IPS DF 6.9 (cell line): ENCODE measurements at places on chromosomes 12 and 14.

GRCh38 chr12:43345023-43345422 lies 207.0 kb downstream of the ADAMTS20 start:
- DNase-seq: no peak

GRCh38 chr14:28770061-28770460 lies 3.5 kb downstream of the FOXG1 start:
- no peak for DNase-seq

GRCh38 chr12:53461059-53461458 lies 9.2 kb downstream of the PCBP2 start:
- DNase-seq: no peak

DNA sequence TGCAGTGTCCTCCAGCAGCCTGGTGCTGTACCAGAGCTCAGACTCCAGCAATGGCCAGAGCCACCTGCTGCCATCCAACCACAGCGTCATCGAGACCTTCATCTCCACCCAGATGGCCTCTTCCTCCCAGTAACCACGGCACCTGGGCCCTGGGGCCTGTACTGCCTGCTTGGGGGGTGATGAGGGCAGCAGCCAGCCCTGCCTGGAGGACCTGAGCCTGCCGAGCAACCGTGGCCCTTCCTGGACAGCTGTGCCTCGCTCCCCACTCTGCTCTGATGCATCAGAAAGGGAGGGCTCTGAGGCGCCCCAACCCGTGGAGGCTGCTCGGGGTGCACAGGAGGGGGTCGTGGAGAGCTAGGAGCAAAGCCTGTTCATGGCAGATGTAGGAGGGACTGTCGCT lies 15.2 kb downstream of the C12orf43 start:
- no peak for DNase-seq

DNA sequence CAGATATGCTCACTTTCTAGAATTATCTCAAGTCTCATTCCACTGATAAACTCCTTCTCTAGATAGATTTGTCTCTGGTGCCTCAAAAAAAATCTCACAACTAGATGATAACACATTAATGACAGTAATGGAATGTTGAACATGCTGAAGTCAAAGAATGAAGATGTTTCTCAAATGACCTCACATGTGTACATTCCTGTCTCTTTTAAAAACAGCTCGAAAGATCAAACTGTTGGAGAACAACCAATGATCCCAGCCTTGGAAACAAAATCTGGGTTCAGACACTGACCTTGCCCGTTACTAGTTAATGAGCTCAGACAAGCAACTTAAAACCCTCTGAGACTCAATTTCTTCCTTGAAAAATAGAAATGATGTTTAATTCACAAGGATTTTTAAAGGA lies 44.7 kb upstream of the KCNJ8 start:
- no peak for DNase-seq

- no peak for DNase-seq
These were observed 706 bp downstream of the CRACR2A start for GRCh38 chr12:3752096-3752709.

- DNase-seq: no peak
These were observed 33.7 kb upstream of the DLK1 start for GRCh38 chr14:100692859-100693558.

DNA sequence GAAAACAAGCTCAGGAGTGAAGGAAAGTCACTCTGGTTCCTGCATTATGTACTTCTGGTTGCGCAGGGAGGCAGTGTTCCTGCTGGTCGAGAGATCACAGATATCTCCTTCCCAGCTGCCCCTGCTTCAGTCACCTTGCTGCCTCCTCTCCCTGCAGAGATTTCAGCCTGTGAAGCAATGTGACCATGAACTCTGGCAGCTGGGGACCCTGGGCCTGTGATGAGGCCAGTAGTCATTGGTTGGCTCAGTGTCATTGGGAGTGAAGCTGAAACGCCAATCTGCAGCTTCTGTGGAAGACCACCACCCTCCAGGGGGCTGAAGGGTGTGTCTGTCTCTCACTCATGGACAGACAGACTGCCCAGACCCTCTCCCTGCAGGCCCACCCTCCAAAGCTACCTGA lies 45.0 kb downstream of the PLEKHD1 start:
- DNase-seq: no peak

- no peak for DNase-seq
These were observed 22.4 kb downstream of the RXYLT1 start for GRCh38 chr12:63802012-63802608.

DNA sequence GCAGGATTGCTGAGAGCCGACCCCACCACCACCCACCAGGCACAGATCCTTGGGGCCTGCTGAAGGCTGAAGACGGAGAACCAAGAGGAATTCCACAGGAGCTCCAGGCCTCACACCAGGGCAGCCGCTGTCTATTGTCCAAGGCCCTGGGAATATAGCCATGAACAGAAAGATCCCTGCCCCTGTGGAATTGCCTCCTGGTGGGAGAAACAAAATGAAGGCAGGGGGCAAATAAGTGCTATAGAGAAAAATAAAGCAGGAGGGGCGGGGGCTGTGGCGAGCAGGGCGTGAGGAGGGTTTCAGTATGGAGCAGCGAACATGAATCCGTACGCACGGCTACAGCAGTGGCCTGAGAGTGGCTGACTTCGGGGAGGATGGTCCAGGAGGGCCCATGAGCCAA lies 96.1 kb downstream of the EML1 start:
- peak; percentile 35 for DNase-seq

DNA sequence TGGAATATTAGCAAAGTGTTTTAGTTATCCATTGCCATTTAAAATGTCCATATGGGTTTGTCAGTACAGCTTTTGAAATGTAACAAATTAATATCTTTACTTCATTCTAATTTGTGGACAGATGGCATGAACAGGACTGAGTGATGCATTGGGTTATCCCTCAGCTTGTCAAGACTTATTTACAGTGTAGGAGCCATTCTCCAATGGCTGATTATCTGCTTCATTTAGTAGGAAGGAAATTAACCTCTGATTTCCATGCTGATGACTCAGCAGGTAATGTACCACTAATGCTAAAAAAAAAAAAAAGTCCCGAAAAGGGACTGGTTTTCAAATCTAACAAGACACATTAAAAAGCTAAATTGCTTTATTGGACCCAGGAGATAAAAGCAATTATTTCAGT lies 1149.0 kb upstream of the USP15 start:
- no peak for DNase-seq

DNA sequence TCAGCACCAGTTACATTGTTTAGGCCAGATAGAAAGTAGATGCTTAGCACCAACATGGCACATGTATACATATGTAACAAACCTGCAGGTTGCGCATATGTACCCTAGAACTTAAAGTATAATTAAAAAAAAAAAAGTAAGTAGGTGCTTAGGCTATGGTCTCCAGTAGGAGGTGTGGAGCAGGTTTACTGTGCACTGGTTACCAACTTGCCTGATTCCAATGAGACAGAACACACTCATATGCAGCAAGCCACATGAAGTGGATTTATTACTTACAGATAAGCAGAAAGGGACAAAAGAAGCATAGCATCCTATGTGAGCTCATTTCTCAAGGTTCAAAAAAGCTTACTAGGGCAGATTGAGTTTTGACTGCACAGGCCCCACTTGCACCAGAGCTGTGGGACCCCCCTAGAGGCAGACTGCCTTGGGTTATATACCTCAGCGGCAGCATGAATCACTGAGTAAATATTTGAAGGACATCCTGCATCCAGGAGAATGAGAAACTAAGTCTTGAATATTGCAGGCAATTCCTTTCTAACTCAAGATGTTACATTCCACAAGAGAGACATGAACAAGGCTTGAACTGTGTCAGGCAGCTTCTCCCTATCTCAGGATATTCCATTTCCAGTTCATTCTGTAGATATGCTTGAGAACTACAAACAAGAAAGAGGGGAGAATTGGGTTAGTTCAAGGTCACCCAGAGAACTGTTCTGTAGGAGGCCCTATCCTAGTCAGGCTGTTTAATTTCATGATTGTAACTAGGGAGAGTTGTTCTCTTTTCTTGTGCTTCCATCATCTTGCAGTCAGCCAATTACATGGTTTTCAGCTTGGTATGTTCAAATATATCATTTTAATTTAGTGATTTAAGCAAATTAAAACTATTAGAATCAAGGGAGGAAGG lies 30.1 kb downstream of the LRFN5 start:
- DNase-seq: no peak

- DNase-seq: no peak
These were observed 292.9 kb downstream of the RAD51B start for GRCh38 chr14:68112442-68112841.

- no peak for DNase-seq
These were observed 87.2 kb downstream of the PAPLN start for GRCh38 chr14:73324533-73324932.

GRCh38 chr12:50828886-50829285 lies 13.8 kb upstream of the TMPRSS12 start:
- no peak for DNase-seq

DNA sequence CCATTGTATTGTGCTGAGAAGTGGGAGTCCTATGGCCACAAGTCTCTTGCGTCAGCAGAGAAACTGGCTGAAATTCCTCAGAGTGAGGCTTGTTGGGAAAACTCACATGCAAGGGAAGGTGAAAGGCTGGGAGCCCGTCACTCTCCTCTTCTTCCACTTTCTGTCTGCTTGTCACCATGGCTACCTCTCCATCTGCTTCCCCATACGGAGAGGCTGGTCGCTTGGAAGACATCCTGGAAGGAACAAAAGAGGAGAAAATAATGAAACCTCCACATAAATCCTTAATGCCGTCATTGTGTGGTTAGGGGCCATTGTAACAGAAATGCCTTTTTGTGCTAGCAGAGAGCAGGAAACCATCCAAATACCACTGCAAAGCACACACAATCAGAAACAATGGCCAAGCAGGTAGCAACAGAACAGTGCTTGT lies 53.7 kb downstream of the SOX5 start:
- DNase-seq: peak; percentile 52

GRCh38 chr14:26078561-26078960 lies 519.3 kb downstream of the NOVA1 start:
- DNase-seq: no peak

- no peak for DNase-seq
These were observed 17.6 kb upstream of the SSTR1 start for GRCh38 chr14:38189930-38190726.
